Body of pancreas (tissue), 4 donors: ENCODE measurements at places on chromosomes 6 and 20. TPM values are rescaled to one million over a fixed set of nuclear protein-coding genes. Genes with fewer than 3 reads are reported as not detected.

DNA sequence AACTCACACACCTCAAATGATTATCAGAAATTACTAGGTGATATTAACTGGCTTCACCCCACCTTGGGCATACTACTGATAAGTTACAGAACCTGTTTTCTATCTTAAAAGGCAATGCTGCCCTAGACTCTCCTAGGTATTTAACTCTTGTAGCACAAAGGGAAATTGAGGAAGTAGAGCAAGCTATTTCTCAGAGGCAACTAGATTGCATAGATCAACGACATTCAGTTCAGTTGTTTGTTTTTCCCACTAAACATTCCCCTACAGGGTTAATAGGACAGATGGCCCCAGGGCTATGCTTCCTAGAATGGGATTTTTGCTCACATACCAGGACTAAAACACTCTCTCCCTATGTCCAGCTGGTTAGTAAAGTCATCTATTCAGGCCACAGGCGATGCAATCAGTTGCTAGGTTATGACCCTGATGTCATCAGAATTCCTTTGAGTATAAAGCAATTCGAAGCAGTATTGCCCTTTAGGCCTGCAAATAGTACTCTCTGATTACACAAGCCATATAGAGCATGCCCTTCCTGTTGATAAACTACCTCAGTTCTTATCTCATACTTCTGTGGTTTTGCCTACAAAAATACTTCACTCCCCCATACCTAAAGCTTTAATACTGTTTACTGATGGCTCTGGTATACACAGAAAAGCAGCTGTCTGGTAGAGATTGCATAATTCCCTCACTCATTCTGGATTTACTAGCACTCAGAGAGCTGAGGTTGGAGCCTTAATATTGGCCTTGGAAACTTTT lies 67.4 kb upstream of the ASCC3 start:
- H3K4me3 ChIP-seq: no peak overlapping the region
- DNase-seq: no peak
- H3K4me1 ChIP-seq: no peaks in the 10 kb centered on the region
- H3K27ac ChIP-seq: no peak overlapping the region
- H3K27me3 ChIP-seq: no peaks in the 10 kb centered on the region
- H3K36me3 ChIP-seq: no peaks in the 10 kb centered on the region

- no peak overlapping the region for H3K4me3 ChIP-seq
- no peaks in the 10 kb centered on the region for H3K4me1 ChIP-seq
- peaks cover 7% of the 10 kb centered on the region for H3K36me3 ChIP-seq
- H3K27ac ChIP-seq: no peak overlapping the region
- DNase-seq: no peak
- H3K27me3 ChIP-seq: no peaks in the 10 kb centered on the region
These were observed 49.3 kb downstream of the SPATA2 start for GRCh38 chr20:49866051-49866450.

GRCh38 chr20:33733654-33734576 lies 2.1 kb downstream of the ZNF341 start:
- DNase-seq: peak; percentile 37
- H3K36me3 ChIP-seq: no peaks in the 10 kb centered on the region
- no peaks in the 10 kb centered on the region for H3K27me3 ChIP-seq
- H3K27ac ChIP-seq: peak overlapping the region; percentile 52
- H3K4me3 ChIP-seq: no peak overlapping the region
- peaks cover 32% of the 10 kb centered on the region for H3K4me1 ChIP-seq

DNA sequence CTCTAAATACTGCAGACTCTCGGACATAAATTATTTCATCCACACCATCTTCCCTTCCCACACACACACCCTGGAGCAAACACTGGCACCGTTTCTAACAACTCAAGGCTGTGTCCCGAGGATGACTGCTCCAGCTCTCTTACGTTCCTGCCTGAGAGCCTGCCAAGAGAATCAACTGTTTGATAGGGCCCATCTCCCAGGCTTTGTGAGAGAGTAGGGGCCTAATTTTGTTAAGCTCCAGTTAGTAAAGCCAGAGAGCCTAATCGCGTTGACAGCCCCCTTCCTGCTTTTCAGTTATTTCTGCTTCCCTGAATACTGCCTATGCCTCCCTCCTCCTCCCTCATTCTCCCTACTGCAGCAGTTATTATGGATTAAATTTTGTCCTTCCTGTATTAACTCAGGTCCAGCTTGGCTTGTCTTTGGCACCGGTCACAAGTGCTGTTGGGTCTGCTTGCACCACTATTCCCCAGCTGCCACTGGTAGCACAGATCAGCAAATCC lies 118.1 kb upstream of the TMEM181 start:
- no peaks in the 10 kb centered on the region for H3K36me3 ChIP-seq
- no peak overlapping the region for H3K27ac ChIP-seq
- no peaks in the 10 kb centered on the region for H3K27me3 ChIP-seq
- peak; percentile 12 for DNase-seq
- no peaks in the 10 kb centered on the region for H3K4me1 ChIP-seq
- H3K4me3 ChIP-seq: no peak overlapping the region

- no peak for DNase-seq
- peaks cover 30% of the 10 kb centered on the region for H3K4me1 ChIP-seq
- H3K4me3 ChIP-seq: peak overlapping the region; percentile 72
- no peaks in the 10 kb centered on the region for H3K36me3 ChIP-seq
- peak overlapping the region; percentile 95 for H3K27ac ChIP-seq
These were observed 562 bp downstream of the TRIM39 start for GRCh38 chr6:30327232-30327746.

GRCh38 chr6:21559238-21559637 lies 34.3 kb upstream of the SOX4 start:
- no peaks in the 10 kb centered on the region for H3K36me3 ChIP-seq
- no peaks in the 10 kb centered on the region for H3K27me3 ChIP-seq
- H3K4me1 ChIP-seq: peaks cover 24% of the 10 kb centered on the region
- no peak overlapping the region for H3K4me3 ChIP-seq
- no peak overlapping the region for H3K27ac ChIP-seq

GRCh38 chr6:155586090-155586489 lies 130.5 kb upstream of the NOX3 start:
- no peaks in the 10 kb centered on the region for H3K36me3 ChIP-seq
- DNase-seq: no peak
- H3K27me3 ChIP-seq: no peaks in the 10 kb centered on the region
- no peak overlapping the region for H3K27ac ChIP-seq
- H3K4me3 ChIP-seq: no peak overlapping the region
- no peaks in the 10 kb centered on the region for H3K4me1 ChIP-seq

DNA sequence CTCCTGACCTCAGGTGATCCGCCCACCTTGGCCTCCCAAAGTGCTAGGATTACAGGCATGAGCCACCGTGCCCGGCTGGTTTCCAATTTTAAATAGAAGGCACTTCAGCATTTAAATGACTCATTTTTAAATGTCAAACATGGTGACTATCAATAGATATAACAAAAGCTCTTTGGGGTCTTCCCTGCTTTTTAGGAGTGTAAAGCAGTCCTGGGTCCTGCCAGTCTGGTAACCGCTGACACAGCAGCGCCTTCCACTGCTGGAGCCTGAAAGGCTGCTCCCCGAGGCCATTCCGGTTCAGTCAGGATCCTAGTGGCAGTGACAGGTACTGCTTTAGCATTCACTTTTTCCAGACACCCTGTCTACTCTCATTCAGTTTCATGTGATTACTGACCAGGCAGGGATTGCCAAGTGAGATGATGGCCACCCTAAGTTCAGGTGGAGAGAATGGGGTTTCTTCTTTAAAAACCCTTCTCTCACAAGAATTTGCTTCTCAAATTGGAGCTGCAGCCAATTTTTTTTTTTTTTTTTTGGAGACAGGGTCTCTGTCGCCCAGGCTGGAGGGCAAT lies 5.1 kb downstream of the DIDO1 start:
- peak overlapping the region; percentile 31 for H3K27ac ChIP-seq
- no peaks in the 10 kb centered on the region for H3K36me3 ChIP-seq
- H3K27me3 ChIP-seq: no peaks in the 10 kb centered on the region
- no peak overlapping the region for H3K4me3 ChIP-seq

DNA sequence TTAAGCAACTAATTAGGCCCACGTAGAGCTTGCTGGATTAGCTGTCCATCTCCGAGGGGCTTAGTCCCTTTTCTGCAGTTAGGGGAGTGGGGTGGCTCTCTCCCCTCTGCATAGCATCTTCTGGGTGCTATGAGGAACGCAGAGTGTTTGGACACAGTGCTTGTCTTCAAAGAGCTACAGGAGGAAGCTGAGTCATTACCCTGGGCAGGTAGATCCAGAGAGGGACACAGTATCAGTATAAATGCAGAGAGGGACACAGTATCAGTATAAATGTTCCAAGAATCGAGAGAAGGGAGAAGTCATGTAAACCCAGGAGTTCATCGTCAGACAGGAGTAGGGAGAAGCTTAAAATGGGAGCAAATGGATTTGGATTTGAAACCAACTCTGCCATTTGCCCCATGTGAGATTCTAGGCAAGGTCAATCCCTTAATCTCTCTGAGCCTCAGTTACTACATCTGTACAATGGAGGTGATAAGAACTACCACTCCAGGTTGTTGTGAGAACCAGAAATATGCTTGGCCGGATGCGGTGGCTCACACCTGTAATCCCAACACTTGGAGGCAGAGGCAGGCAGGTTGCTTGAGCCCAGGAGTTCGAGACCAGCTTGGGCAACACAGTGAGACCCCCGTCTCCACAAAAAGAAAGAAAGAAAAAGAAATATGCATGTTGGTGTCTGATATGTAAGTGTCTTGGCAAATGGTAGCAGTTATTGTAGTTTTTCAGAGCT lies 5.5 kb upstream of the GHRH start:
- no peaks in the 10 kb centered on the region for H3K36me3 ChIP-seq
- no peaks in the 10 kb centered on the region for H3K27me3 ChIP-seq
- H3K4me3 ChIP-seq: no peak overlapping the region
- H3K4me1 ChIP-seq: peaks cover 7% of the 10 kb centered on the region
- H3K27ac ChIP-seq: no peak overlapping the region

GRCh38 chr20:35039846-35040489 lies 52.6 kb downstream of the TRPC4AP start:
- peaks cover 8% of the 10 kb centered on the region for H3K36me3 ChIP-seq
- peak overlapping the region; percentile 80 for H3K27ac ChIP-seq
- no peak for DNase-seq
- H3K27me3 ChIP-seq: no peaks in the 10 kb centered on the region

DNA sequence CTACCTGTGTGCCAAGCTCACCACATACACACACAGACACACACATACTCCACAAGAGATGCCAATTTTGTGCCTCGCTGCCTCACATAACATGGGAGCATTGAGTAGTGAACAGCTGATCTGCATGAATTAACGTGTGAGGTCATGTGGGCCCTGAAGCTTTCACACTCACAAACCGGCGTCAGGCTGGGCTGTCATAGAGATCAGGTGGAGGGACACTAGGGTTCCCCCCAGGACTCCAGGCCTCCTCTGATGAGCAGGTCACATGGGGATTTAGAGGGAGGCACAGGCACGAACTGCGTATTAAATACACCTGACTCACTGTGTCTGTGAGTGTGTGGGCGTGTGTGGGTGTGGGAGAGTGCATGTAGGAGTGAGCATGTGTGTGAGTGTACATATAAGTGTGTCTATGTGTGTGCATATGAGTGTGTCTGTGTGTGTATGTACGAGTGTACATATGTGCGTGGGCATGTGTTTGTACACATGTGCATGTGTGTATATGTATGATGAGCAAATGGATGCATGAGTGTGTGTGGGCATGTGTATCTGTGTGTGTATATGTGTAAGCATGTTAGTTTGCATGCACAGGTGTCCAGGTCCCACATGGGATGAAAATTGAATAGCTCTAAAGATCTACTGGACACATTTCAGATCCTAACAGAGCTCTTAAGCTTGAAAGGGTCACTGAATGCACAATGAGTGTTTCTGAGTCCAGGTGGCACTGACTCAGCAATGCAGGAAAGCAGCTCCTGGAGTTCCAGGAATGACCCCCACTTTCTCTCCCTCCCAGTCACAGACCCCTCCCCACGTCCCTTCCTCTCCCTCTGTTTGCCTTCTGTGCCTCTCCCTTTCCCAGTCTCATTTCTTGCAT lies 336.6 kb downstream of the PREX1 start:
- no peaks in the 10 kb centered on the region for H3K27me3 ChIP-seq
- no peak for DNase-seq
- H3K4me1 ChIP-seq: no peaks in the 10 kb centered on the region
- no peaks in the 10 kb centered on the region for H3K36me3 ChIP-seq
- no peak overlapping the region for H3K27ac ChIP-seq

Gene ADGRB3
- total RNA-seq: under 0.01 TPM

Gene CTSA
- total RNA-seq: 43.8 TPM

Gene FKBP1C
- not detected for total RNA-seq

Gene BMP2
- total RNA-seq: 13.5 TPM

Gene SESN1
- 23.4 TPM for total RNA-seq

Gene NKAIN4
- total RNA-seq: not detected

Gene ZNF76
- total RNA-seq: 34.2 TPM

Gene SNAI1
- 3.3 TPM for total RNA-seq

Gene CDSN
- not detected for total RNA-seq
